Activated naive CD4-positive, alpha-beta T cell treated with Interleukin-2 at 50 U/mL for 16 hours (primary cell): ENCODE measurements at places on chromosomes 5 and 9.

GRCh38 chr5:160506006-160507004 lies 84.7 kb downstream of the PTTG1 start:
- DNase-seq, result peak; percentile 66

DNA sequence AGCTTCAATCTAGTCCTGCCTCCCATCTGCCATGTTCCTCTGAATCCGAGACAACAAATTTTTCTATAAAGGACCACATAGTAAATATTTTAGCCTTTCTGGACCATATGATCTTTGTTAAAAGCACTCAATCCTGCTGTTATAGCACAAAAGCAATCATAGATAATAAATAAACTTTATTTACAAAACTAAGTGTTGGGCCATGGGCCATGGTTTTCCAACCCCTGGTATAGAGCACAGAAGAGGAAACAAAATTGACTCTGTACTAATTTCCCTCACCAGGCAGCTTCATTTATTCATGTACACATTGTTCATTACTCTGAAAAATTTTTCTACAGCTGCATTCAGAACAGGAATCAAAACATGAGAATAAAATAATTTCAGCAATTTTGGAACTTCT lies 288.9 kb downstream of the AGTPBP1 start:
- DNase-seq, result no peak

- no peak for DNase-seq
Measured at GRCh38 chr5:50501491-50502228, 60.6 kb upstream of the EMB start.

DNA sequence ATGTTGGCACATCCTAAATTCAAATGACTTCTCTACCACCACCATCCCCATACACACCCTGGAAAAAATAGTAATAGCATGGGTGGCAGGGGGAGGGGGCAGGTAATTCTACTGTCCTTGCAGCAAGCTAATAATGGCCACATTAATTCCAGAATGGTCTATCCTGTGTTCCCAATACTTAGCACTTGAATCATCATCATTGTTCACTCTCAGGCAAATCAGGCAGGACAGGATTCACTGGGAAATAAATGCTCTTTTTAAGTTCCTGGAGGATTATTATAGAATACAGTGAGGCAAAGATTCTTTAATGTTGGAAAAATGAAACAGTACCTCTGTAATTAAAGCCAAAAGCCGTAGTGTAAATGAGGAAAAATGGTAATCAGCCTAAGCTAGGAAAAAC lies 254.5 kb downstream of the ARRDC3 start:
- DNase-seq, result no peak

- no peak for DNase-seq
Measured at GRCh38 chr5:111187079-111187478, 37.1 kb upstream of the CAMK4 start.

DNA sequence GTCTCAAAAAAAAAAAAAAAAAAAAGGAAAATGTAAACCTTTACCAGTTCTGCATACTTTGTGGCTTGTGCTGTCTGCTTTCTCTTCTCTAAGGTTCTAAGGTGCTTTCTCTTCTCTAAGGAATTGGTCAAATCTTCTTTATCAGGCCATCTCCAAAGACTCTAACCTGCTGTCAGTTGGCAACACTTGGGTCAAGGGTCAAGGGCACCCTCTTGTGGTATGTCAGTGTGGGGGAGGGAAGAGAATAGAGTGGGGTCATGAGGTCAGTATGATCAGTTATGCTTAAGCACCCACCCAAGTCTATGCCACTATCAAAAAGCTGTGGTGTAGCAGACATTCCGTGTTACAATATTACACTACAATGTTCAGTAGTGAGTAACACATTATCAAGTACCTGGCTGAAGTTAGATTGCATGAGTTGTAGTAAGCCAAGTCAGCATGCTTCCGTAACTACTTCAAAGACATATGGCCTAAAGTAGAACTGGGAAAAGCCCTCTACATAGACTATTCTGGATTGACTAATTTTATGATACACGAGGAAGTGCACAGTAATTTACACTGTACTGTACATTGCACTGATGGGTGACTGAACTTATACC lies 25.0 kb upstream of the CCL28 start:
- DNase-seq, result no peak

DNA sequence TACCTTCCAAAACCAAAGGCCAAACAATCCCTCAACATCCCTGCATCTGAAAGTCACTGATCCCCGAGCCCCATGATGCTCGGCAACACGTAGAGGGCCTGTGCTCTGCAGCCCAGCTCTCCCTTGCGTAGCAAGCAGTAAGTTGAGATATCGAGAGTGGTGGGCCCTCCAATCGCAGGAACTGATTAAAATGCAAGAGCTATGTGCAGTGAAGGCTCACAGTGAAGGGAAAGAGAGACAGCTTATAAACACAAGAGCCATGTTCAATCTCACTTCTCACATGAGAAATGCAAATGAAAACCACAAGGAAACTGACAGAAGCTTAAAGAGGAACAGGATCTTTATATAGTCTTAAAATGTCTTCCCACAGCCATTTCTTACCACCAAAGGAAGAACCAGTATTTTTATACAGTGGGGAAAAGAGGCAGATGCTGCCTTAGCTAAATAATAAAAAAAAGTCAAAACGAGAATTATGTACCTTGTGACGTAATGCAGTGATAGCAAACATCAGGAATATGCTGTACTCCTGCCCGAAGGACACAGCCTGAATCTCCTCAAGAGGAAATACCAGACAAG lies 24.6 kb downstream of the TTF1 start:
- DNase-seq, result no peak

- DNase-seq, result no peak
Measured at GRCh38 chr5:19903611-19904010, 84.4 kb downstream of the CDH18 start.

DNA sequence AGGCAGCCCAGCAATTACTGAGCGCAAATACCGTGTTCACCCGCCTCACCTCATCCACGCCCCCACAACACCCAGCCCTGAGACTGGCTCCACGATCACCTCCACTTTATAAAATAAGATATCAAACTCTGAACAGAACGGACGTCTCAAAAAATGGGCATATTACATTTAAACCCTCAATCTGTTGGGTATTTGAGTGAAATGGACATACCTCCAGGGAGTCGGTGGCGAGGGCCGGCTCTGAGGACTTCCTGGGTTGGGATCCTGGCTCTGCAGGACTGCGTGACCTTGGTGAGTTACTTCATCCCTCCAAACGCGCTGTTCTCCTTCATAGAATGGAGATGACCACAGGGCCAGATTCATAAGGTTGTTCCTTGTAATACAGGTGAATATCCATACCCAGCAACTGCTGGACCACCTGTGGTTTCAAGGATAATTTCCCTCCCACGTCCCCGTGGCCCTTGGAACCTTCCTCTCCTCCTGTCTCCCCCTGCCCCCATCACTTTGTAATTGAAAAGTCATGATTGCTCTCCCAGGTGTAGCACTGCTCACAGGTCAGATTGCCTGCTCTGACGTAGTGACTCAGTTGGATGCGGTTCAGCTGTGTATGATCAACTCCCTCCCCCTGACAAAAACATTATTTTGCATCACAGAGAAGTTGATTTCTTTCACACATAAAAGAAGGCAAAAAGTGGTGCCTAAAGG lies 135.6 kb downstream of the KCNIP1 start:
- no peak for DNase-seq

DNA sequence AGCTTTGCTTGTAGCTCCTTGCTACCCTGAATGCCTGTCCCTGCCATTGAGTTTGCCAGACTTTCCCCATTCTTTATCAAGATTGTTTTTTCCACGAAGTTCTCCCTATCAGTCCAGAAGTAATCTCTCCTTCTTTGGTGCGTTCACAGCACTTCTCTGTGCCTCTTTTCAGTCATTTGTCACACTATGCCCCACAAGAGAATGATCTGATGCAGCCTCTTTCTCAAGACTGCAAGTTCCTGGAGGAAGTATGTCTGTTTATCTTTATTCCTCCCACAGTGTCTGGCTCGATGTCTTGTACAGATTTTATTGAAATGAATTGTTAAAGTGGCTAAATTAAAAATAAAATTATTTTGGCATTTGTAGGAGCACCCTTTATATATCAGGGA lies 99.3 kb downstream of the CCDC192 start:
- DNase-seq, result no peak

DNA sequence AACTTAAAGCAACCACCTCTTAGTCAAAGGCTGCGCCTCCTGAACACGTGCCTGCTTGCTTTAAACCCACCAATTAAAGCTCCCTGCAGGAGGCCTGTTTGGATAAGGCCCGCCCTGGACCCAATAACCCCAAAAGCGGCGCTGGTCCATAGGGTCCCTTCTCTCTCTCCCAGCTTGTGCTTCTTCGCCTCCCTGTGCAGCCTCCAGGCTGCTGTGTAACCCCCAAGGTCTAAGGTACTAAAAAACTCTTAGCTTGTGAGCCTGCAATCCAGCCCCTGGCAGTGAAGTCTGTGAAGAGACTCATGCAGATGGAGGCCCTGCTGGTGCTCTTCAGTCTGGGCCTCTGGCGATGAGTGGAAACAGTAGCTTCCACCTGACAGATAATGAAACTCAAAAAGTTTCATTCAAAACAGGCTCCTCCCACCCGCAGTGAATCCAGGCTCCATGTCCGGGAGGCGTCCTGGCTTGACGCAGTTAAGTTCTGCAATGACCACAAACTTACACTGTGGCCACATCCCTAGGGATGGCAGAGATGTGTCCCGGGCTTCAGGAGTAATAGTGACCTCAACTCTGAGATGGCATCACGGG lies 97.3 kb downstream of the PRRT1B start:
- DNase-seq, result peak; percentile 66

- no peak for DNase-seq
Measured at GRCh38 chr9:3868012-3868411, 342.2 kb upstream of the RFX3 start.

GRCh38 chr5:109652096-109652495 lies 37.6 kb upstream of the MAN2A1 start:
- DNase-seq, result no peak

- DNase-seq, result no peak
Measured at GRCh38 chr9:109600142-109600541, 102.0 kb upstream of the PTPN3 start.
